ENCODE measurements at places on chromosomes 1 and 21. TPM values are rescaled to one million over a fixed set of nuclear protein-coding genes. Genes with fewer than 3 reads are reported as not detected.

GRCh38 chr1:222420633-222421032 is 127.3 kb downstream of the HHIPL2 start:
- no peak overlapping the region for H3K27ac ChIP-seq
- no peaks in the 10 kb centered on the region for H3K27me3 ChIP-seq
- H3K4me3 ChIP-seq: no peak overlapping the region
- no peak for DNase-seq

DNA sequence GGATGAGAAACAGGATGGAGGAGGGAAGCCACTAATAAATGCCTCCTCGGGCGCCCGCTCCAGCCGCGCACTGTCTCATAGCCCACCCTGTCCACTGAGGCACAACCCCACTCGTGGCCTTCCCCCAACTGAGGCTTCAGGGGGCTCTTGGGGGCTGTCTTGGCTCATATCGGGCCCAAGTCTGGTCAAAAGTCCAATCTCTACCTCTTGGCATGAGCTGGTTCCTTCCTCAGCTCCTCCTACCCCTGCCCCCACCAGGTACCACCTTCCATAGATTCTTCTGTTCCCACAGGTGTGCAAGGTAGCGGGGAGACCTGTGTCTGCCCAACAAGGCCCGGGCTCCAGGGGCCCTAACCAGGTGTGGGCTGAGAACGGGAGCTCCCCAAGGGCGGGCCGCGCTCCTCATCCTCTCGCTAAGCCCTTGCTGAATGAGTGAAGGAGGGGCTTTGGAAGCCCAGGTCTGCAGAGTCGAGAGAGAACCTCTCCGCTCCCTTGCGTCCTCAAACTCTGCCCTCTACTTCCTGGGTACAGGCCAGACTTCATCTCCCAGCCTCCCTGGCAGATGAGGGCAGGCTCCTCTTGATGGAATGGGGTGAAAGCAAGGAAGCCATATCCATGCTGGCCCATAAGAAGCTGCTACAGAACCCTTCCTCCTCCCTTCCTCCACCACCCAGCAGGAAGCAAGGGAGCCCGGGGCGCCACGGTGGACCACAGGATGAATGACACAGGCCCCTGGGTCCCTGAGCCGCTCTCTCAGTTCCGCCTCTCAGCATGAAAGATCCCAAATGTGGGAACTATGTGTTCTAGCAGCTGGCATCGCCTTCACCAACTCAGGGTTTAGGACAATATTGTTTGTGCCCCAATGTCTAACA is 74.7 kb downstream of the PSMG1 start:
- H3K27me3 ChIP-seq: 0 out of 2 replicates have a peak, but pooled peaks cover 3% of the 10 kb centered on the region
- no peak overlapping the region for H3K27ac ChIP-seq
- no peaks in the 10 kb centered on the region for H3K36me3 ChIP-seq
- DNase-seq: no peak

GRCh38 chr1:173383351-173383750 is 93.8 kb upstream of the PRDX6 start:
- no peak overlapping the region for H3K4me3 ChIP-seq
- H3K27ac ChIP-seq: no peak overlapping the region
- H3K27me3 ChIP-seq: no peaks in the 10 kb centered on the region
- H3K36me3 ChIP-seq: no peaks in the 10 kb centered on the region

GRCh38 chr1:165895451-165895871 is 68.0 kb downstream of the UCK2 start:
- DNase-seq: no peak
- no peak overlapping the region for H3K4me3 ChIP-seq

- no peaks in the 10 kb centered on the region for H3K36me3 ChIP-seq
- no peak for DNase-seq
- H3K27me3 ChIP-seq: no peaks in the 10 kb centered on the region
- no peak overlapping the region for H3K27ac ChIP-seq
- H3K4me3 ChIP-seq: no peak overlapping the region
Observed at GRCh38 chr1:167196166-167196565, 24.5 kb upstream of the POU2F1 start.

DNA sequence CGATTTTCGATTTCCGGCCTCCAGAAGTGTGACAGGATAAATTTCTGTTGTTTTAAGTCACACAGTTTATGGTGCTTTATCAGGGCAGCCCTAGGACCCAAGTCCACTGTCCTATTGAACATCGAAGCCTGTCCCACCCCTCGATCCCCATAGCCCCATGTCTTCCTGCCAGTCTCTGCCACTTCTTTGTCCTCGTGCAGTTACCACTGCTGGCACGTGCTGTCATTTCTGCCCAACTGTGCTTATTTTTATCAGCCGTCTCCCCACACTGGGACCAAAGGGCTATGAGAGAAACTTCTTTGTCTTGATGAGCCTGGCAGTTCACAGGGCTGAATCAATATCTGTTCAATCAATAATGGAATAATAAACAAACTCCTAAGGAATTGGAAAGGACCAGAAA is 146.7 kb downstream of the PSMG1 start:
- no peaks in the 10 kb centered on the region for H3K36me3 ChIP-seq
- H3K4me3 ChIP-seq: no peak overlapping the region
- H3K4me1 ChIP-seq: no peaks in the 10 kb centered on the region
- no peak for DNase-seq

- no peak for DNase-seq
- H3K27ac ChIP-seq: no peak overlapping the region
- no peak overlapping the region for H3K4me3 ChIP-seq
- no peaks in the 10 kb centered on the region for H3K27me3 ChIP-seq
- H3K4me1 ChIP-seq: no peaks in the 10 kb centered on the region
- H3K36me3 ChIP-seq: no peaks in the 10 kb centered on the region
Observed at GRCh38 chr1:70195342-70195741, 10.0 kb downstream of the LRRC40 start.

- no peaks in the 10 kb centered on the region for H3K27me3 ChIP-seq
- DNase-seq: no peak
Observed at GRCh38 chr1:183676586-183677189, 23.6 kb upstream of the APOBEC4 start.

DNA sequence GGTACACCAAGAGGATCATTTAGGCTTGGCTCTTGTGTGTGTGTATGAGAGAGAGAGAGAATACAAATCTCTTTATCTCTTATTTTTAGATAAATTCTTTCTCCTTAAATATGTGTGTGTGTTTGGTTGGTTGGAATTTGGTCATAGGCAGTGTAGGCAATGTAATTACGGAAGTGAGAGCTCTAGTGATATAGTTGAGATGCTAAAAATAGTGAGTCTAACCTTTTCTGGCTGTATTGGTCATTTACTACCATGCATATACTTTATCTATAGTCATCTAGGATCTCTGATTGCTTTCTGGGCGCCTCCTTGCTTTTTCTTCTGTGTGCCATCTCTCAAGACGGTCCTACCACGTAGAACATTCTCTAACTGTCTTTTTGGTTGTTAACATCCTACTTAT is 250.2 kb downstream of the NUF2 start:
- H3K27ac ChIP-seq: no peak overlapping the region
- no peaks in the 10 kb centered on the region for H3K4me1 ChIP-seq
- H3K27me3 ChIP-seq: no peaks in the 10 kb centered on the region

GRCh38 chr1:84912726-84913554 is 19.9 kb upstream of the LPAR3 start:
- H3K27me3 ChIP-seq: no peaks in the 10 kb centered on the region
- DNase-seq: no peak
- no peak overlapping the region for H3K4me3 ChIP-seq
- no peaks in the 10 kb centered on the region for H3K36me3 ChIP-seq
- no peaks in the 10 kb centered on the region for H3K4me1 ChIP-seq
- no peak overlapping the region for H3K27ac ChIP-seq

GRCh38 chr1:209326831-209327230 is 256.7 kb upstream of the CAMK1G start:
- no peak overlapping the region for H3K4me3 ChIP-seq
- no peaks in the 10 kb centered on the region for H3K36me3 ChIP-seq

- no peaks in the 10 kb centered on the region for H3K36me3 ChIP-seq
- H3K27ac ChIP-seq: no peak overlapping the region
- H3K4me3 ChIP-seq: no peak overlapping the region
- H3K4me1 ChIP-seq: no peaks in the 10 kb centered on the region
Observed at GRCh38 chr1:116254776-116255175, 118.3 kb upstream of the ATP1A1 start.

DNA sequence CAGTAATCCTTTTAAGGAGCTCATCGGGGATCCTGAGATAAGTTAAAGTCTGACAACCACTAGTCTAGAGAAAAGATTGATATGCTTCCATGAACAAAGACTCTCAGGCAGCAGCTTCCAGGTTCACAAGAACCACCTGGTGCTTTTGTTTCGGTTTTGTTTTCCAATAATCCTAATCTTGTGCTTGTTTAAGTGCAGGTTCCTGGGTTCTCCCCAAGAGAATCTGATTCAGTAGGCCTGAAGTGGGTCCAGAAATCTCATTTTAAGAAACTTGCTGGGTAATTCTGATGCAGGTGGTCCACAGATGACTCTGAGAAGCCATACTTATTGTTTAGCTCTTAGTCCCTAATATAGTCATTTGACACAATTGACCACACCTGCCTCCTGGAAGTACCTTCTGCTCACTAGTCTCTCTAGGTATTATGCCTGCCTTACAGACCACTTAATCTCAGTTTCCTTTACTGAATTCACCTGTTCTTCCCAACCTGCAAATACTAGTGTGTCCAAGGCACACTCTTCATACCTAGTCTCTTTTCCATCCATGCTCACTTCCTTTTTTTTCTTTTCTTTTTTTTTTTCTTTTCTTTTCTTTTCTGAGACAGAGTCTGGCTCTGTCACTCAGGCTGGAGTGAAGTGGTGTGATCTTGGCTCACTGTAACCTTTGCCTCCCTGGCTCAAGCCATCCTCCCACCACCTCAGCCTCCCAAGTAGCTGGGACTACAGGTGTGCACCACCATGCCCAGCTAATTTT is 20.5 kb upstream of the FRRS1 start:
- no peak overlapping the region for H3K4me3 ChIP-seq
- DNase-seq: no peak
- no peaks in the 10 kb centered on the region for H3K36me3 ChIP-seq
- H3K4me1 ChIP-seq: no peaks in the 10 kb centered on the region
- H3K27me3 ChIP-seq: no peaks in the 10 kb centered on the region

DNA sequence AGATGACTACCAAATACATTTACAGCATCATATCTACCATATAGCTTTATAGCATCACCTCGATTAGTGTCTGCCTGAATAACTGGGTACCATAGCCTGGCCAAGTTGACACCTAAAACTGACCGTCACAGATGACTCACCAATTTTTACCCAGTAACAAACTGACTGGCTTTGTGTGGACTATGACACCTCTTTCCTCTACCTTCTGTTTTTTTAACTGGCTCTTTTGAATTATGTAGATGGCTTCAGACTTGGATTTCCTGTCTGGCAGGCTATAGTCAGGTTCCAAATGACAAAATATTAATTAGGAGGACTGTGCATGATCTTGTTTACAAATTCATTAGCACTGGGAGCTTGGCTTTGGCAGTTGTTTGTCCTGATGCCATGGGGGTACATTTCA is 360.3 kb downstream of the TGFB2 start:
- no peak for DNase-seq
- H3K36me3 ChIP-seq: no peaks in the 10 kb centered on the region
- no peaks in the 10 kb centered on the region for H3K27me3 ChIP-seq
- H3K4me3 ChIP-seq: no peak overlapping the region

DNA sequence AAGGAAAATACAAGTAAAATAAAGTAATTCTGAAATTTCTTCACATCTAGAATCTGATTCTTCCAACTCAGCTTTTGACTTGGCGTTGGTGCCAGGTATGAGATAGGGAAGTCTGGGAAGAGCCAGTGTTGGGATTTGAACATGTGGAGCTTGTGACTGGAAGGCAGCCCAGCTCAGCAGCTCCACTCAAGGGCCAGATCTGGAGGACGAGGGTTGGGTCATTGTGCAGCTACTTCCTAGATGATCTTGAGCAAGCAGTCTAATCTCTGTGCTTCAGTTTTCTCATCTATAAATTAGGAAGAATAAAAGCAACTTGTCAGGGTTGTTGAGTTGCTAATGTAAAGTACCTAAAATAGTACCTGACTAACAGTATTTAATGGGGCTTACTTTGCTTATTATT is 5.0 kb downstream of the ADARB1 start:
- H3K36me3 ChIP-seq: no peaks in the 10 kb centered on the region
- no peak overlapping the region for H3K27ac ChIP-seq
- no peak for DNase-seq
- no peak overlapping the region for H3K4me3 ChIP-seq

DNA sequence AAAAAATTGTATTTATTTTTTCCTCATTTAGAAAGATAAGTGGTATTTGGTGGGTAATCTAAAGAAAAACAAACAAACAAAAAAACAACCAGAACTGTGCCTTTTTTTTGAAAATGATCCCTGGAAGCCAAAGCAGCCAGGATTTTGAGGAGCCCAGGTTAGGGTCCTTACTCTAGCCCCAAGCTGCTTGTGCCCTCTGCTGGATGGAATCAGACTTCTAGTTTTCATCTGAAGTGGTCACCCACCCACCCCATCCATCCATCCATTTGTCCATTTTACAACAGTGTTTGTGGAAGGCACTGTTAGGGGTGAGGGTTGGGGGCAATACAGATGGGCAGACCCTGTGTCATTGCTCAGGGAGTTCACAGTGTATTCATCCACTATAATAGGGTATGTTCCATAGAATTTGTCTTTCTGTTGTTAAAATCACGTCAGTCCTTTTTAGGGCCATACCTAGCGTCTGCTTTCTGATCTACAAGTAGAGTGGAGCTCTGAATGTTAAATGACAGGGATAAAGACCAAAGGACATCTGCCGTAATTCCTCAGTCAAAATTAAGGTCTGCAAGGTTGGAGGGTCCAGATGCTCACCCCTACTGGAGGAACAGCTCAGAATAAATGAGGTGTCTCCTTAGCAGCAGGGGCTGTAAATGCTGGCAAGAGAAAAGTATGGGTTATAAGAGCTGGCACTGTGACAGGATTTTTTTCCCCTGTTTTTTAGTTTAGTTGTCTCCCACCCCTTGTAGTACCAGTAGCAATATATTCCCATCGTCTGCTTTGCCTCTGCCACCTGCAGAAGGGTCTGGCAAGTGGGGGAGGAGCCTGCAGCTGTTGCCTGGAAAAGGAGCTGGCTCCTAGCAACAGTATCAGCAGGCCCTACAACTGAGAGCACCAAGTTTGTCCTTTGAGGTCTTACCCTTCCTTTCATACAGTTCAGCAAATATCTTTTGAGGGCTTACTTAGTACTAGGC is 3.2 kb downstream of the LRRC42 start:
- no peak overlapping the region for H3K4me3 ChIP-seq
- peaks cover 9% of the 10 kb centered on the region for H3K4me1 ChIP-seq
- peaks cover 13% of the 10 kb centered on the region for H3K36me3 ChIP-seq
- no peak overlapping the region for H3K27ac ChIP-seq
- no peaks in the 10 kb centered on the region for H3K27me3 ChIP-seq
- DNase-seq: no peak

PDPN gene
- total RNA-seq: 182 TPM

MAP10 gene
- 3.5 TPM for total RNA-seq

AADACL3 gene
- 2.3 TPM for total RNA-seq

RPE65 gene
- total RNA-seq: not detected

MIXL1 gene
- 1.5 TPM for total RNA-seq

COL11A1 gene
- 28.3 TPM for total RNA-seq
